ENCODE measurements at places on chromosomes 13 and 19.
A peak's percentile ranks its signal among the peaks of the same experiment; 100 is the strongest.

DNA sequence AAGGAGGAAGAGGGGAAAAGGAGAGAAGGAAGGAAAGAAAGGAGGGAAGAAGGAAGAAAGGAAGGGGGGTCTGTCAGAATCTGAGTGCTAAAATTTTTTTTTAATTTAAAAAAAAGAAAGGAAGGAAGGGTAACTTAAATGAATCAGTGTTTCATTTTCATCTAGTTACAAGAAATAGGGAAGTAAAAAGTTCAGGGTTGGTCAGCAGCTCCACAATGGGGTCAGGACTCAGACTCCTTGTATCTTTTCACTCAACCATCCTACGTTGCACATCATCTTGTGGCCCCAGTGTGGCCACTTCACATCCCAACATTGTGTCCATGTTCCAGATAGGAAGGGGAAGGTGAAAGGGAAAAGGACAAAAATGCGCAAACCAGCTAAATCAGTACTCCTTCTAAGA, 14.3 kb upstream of the FNDC3A start:
- no peak for DNase-seq

DNA sequence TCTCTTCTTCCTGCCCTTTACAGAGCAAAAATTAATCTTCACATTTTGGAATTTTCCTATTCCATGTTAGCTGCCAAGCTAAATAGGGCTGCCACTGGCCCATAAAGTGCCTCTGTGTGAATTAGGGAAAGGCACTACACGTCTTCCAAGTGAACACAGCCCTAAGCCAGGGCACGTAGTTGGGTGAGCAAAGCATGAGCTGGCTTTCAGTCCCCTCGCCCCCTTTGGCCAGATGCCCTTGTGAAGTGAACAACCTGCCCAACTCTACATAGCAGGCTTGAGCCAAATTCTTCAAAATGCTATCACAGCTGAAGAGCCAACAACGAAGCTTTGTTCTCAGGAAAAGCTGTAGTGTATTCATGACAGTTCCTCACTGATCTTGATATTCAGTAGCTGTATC, 213.1 kb downstream of the OXGR1 start:
- no peak for DNase-seq

DNA sequence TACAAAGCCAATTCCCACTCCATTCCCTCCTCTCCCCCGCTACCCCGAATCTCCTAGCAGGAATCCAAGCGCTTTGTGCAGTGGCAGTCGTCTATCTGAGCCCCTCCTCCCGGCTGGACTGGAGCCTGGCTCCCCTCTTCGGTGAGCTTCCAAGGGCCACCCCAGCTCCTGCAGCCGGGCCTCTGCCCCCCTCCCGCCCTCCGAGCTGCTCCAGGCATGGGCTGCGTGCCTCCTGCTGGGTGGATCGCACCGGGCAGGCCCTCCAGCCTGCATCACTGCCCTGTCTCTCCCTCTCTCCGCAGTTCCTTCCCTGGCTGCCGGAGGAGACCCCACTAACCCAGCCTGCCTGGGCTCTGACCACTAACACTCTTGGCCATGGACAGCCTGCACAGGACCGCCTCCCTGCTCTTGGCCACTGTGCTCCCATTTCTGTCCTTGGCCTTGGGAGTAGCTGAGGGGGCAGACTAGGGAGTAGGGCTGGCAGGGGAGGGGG, 12.9 kb upstream of the LENG8 start:
- DNase-seq = no peak

GRCh38 chr13:58547419-58547818, 915.9 kb downstream of the PCDH17 start:
- DNase-seq = no peak

- DNase-seq = peak; percentile 44
Measured at GRCh38 chr19:10797541-10798256, 38.3 kb downstream of the TMED1 start.

- peak; percentile 7 for DNase-seq
Measured at GRCh38 chr19:34662919-34663318, 14.0 kb downstream of the SCGB2B2 start.

GRCh38 chr19:48872884-48873475, 759 bp downstream of the PPP1R15A start:
- DNase-seq = peak; percentile 93

DNA sequence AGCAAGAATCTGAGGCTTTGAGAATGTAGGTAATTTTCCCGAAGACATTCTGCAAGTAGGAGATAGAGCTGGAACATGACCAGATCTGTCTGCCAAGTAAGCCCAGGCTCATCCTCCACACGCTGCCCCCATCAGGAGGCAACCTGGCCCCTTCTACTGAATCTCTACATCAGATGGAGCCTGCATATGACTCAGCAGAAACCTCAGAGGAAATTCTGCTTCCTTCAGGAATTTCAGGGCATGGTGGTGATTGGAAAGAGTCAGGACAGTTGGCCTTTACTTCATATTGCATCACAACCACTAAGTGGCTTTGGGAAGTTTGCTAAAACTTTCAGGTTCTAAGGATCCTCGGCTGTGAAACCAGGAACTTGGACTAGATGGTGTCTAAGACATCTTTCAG, 85.2 kb downstream of the LRRC63 start:
- peak; percentile 11 for DNase-seq

DNA sequence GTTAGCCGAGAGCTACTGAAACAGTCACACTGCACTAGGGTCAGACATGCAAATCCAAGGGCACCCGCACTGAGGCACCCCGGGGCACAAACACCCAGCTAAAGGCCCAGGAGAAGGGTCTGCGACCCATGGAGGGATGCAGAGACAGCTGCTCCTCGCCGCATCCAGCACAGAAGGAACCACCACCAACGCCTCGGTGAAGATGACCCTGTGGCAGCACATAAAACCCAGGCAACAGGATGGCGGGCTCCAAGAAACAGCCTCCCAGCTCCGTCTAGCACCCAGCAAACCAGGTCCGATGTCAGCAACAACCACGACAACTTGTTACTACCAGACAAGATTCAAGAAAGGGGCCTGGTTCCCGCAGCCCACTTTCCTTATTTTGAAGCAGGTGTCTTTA, 82.1 kb downstream of the STK24 start:
- no peak for DNase-seq

- peak; percentile 63 for DNase-seq
Measured at GRCh38 chr13:26977541-26977940, 194.1 kb downstream of the USP12 start.

- no peak for DNase-seq
Measured at GRCh38 chr13:26016189-26016588, 35.6 kb downstream of the SHISA2 start.

DNA sequence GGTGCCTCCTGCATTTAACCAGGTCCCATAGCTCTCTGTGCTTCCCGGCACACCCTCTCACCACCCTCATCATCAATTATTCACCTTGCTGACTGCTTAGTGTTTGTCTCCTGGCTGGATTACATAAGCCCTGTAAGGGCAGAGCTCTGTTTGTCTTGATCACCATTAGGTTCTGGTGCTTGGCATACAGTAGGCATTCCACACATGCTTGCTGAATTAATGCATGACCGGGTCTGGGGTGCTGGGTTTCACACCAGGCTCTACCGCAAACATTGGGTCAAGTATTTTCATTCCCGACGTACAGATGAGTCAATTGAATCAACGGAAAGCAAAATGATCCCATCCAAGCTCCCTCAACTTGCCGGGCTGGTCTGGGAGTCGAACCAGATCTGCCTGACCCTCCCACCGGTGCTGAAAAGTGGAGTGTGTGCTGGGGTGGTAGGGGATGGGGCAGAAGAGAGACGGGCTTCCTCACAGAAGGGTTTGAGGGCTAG, 28.5 kb downstream of the VAV1 start:
- DNase-seq = no peak

DNA sequence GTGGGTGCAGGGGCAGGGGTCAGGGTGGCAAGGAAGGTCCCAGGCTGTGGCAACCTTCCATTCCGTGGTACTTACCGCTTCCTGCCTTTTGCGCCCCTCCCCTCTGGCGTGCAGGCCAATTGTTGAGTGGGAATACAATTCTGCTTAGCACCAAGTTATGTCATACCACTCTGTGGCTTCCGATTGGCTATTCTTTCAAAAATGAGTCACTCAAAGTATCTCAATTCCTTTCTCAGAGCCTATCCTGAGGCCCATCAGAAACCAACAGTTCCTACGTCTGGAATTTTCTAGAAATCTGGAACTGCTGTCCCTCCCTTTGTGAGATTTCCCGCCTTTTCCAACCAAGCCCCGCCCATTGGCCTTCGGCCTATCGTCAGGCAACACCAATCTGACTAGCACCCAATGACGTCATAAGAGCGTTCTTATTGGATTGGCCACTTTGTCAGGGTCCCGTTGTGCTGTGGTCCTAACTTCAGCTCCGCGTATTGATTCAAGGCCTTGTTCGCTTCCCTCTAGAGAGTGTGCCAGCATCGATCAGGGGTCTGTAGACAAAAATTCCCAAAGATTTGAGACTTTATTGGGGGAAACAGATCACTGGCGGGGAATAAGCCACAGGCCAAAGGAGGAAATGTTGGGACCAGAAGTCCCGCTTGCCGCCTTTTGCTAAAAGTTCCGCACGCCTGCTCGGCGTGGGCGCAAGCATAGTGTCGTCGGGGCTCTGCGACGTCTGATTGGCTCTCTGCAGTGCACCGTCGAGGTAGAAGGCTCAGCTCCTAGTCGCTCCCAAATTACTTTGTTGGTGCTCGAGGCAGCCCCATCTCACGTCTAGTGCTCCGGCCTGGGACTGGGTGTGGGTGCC, 11.7 kb downstream of the NTN5 start:
- peak; percentile 94 for DNase-seq

DNA sequence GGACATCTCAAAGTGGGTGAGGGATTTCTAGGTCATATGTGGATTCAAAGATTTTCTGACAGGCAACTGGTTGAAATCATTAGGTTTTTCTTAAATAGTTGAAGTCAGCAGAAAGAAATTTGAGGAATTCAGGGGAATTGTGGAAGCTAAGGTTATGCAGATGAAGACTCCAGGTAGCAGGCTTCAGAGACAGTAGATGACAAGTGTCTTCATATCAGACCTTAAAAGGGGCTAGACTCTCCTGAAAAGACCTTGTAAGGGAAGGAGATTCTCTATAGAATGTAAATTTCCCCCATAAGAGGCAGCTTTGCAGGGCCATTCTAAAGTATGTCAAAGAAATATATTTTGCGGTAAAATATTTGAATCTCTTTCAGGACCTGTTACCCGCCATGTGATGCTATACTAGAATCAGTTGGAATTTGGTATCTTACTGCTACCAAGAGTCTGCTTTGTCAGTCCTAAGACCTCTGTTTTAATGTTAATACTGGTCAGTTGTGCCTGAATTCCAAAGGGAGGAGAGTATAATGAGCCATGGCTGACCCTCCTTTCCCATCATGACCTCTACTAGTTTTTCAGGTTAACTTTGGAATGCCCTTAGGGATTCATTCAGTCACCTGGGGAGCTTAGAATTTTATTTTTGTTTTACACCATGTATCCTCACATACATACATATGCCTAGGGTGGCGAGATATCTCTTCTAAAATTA, 1115.5 kb upstream of the SLC10A2 start:
- no peak for DNase-seq

Data from inflammatory macrophage (primary cell).